SW480 (cell line): ENCODE measurements at places on chromosomes 12 and 14.
A peak's percentile ranks its signal among the peaks of the same experiment; 100 is the strongest.

DNA sequence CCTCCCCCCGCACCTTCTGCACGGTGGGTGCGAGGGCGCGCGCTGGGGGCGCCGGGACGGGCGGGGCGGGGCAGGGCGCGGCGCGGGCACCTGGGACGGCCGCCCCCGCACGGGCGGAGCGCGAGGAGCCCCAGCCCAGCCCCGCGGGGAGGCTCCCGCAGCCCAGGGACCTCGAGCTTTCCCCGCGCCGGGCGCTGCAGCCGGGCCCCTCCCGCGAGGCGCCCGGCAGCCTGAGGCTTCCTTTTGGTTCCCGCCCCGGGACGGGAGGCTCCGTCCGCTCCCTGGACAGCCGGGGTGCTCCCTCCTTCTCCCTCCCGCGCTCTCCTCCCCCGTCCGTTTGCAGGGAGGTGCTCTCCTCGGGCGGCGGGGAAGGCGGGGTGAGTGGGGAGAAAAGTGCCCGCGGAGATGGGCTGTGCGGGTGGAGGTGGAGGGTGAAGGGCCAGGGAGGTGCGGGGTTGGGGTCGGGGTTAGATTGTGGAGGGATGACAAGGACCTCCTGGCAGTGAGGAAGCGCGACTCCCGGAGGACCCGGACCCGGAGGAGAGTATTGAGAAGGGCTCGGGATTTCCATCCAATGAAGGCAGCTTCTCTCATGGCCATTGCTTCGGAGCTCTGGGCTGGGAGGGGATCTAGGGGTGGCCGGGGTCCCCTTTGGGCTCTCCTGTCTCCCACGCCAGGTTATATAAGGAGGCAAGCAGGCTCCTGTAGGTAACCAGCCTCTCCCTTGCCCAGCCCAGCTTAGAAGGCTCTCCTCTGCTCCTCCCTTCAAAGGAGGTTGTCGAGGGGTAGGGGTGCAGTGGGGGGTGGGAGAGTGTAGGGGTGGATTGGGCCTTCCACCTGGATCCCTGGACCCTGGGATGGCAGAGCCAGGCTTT lies 645 bp downstream of the JDP2 start:
- DNase-seq = peak; percentile 34

DNA sequence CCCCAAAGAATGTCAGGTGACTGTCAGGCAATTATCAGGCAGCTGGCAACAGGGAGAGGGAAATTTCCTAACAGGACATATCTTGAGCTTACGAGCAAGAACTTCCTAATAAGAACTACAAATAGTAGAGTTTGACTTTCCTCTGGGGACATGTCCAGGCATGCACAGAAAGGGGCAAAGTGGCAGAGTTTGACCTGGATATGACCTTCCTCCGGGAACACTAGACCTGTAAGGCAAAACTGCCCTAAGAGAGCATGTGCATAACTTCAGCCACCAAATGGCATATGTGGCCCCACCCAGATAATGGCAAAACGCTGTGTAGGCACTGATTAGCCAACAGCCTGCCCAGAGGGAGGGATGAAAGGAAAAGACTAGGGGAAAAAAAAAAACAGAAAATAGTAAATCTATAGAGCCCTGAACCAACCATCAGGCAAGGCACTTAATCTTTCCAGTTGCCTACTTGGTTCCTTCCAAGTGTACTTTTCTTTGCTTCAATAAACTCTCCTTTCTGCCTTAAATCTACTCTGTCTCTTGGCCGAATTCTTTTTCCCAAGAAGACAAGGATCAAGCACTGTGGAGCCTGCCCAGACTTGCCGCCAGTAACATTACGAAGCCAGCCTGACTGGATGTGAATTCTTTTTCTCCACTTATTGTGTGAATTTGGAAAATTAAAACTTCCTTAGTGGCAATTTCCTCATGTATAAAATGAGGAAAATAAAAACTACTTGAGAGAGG lies 164.1 kb downstream of the SPTSSA start:
- peak; percentile 47 for DNase-seq

DNA sequence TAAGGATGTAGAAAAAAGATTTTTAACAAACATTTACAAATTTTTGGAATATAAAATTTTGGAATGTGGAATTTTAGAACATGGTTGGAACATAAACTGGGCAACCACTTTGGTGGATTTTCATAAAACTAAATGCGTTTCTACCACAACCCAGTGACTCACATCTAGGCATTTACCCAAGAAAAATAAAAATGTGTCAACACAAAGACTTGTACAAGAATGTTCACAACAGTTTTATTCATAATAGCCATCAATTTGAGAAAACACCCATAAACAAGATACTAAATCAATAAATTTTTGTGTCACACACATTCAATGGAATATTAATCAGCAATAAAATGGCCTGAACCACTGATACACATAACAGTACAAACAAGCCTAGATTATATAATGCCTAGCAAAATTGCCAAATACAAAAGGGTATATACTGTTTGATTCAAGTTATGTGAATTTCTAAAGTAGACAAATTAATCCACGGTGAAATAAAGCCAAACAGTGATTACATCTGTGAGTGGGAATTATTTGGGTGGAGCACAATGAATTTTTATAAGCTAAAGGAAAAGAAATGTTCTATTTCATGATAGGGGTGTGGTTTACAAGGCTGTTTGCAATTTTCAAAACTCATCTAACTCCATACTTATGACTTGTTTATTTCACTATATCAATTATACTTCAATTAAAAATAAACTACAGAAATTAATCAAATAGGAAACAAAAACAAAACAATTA lies 415.2 kb upstream of the OR4E1 start:
- no peak for DNase-seq

GRCh38 chr12:86837246-86837645 lies 581.1 kb upstream of the MGAT4C start:
- DNase-seq = no peak

DNA sequence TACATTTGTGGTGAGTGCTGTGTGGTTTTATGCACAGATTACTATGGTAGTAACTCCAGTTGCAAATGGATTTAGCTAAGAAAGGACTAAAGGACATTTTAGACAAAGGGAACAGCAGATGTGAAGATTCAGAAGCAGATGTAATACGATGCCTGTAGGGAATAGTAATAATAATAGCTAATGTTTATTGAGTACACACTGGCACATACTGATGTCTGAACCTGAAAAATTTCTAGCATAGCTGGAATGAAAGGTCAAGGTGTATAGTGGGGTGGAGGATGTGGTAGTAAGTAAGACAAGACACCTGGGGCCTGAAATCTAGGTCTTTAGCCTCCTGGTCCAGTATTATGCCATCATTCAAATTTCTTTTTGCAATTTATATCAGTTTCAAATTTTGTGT lies 54.3 kb upstream of the LRTM2 start:
- no peak for DNase-seq

DNA sequence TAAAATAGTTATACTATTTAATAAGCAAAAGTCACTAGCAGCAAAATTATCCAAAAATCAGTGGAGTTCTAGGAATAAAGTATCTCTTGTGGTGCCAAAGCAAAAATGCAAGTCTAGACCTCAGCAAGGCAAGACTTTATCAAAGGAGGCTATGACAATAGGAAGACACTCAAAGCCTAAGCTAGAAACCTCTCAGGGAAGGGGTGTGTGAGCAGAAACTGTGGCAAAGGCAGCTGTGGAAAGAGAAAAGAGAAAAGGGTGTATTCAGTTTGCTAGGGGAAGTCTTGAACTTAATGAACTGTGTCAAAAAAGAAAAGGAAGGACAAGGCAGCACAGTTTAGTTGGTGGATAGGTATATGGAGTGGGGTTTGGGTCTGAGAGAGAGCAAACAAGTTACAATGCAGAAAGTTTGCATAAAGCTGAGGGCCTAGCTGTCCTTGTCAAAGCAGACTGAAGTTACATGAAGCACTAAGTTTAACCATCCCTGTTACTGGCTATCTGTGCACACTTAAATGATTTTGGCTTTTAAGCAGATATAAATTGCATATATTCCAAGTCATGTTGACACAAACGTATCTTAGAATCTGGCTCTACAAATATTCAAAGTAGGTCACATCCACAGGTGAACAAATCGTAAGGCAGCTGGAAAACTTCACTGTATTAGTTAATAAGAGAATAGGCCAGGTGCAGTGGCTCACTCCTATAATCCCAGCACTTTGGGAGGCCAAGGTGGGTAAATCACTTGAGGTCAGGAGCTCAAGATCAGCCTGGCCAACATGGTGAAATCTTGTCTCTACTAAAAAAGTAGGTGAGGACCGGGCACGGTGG lies 31.0 kb upstream of the AMN1 start:
- DNase-seq = no peak

DNA sequence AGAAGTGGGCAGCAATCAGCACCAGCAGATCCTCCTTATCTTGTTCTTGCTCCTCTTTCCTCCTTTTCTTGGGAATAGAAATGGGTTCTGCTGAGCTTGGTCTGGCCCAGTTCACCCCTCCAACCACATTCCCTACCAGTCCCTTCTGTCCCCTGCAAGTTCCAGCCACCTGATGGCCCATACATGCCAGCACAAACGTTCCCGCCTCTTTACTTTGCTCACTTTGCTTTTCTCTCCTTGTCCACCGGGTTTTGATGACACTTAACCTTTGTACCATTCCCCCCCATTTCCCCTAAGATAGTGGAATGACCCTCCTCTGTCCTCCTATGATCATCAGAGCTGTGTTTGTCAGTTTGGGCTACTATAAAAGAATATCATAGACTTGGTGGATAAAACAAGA lies 23.4 kb upstream of the EML1 start:
- no peak for DNase-seq

- DNase-seq = no peak
These were observed 47.1 kb downstream of the ABCD2 start for GRCh38 chr12:39572551-39572950.
